AML-193 (cell line): ENCODE measurements at places on chromosomes 7 and 10.

DNA sequence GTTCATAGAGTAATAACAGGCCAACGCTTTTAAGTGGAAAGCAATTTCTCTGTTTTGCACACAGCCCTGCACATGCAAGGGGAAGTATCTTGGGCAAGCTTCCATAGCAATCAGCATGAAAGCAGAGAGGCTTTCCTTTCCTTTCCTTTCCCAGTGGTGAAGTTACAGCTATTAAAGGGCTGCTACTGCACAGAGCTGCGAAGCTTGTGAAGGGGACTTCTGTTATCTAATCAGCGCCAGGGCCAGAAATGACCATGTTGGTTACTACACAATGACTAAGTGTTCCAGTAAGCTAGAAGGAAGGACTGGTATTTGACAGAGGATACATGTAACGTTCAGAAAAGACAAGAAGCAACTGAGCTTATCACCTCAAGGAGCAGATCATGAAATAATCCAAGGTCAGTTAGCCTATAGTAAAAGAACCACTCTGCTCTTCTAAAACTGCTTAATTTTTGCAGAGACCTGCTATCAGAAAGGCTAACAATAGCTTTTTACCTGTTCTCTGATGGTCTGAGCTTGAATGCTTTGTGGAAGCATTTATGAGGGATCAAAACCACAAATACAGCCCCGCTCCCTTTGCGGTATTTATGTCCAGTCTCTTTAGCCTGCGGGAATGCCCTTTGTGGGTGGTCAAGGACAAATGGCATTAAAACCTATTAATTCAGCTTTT lies 45.9 kb downstream of the SGMS1 start:
- DNase-seq, result peak; percentile 66

DNA sequence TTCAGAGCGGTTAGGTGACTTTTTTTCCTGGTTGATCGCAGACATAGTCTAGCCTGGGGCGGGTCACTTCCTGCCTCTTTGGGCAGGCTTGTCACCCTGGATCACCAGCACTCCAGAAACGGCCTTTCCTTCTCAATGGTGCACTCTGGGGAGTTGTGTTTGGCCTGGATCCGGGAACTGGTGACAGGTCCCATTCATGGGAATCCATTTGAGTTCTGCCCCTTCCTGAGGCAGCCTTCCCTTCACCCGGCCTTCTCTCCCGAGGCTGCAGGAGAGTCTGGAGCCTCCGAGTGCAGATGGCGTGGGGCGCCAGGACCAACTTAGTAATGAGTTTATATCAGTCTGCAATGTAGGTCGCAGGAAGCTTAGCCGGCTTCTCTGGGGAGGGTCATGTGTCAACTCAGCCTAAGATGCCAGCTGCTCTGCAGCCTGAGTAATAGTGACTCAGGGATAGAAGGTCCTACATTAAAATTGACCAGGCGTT lies 54.2 kb downstream of the TACR2 start:
- no peak for DNase-seq

DNA sequence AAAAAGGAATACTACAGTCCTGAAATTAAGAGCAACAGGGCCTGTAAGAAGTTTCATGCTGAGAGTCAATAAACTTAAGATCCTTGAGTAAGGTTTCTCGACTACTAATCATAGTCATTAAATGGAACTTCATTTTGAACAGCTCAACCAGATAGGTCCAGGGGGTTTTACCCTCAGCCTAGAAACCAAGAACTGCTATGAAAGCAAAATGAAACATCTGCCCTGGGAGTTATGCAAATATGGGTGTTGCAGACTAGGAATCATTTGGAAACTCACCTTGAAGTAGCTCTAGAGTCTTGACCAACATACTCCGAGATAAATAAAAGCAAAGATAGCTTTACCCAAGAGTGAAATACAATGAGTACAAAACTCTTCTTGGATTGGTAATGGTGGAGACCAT lies 128.0 kb downstream of the HGF start:
- DNase-seq, result no peak

DNA sequence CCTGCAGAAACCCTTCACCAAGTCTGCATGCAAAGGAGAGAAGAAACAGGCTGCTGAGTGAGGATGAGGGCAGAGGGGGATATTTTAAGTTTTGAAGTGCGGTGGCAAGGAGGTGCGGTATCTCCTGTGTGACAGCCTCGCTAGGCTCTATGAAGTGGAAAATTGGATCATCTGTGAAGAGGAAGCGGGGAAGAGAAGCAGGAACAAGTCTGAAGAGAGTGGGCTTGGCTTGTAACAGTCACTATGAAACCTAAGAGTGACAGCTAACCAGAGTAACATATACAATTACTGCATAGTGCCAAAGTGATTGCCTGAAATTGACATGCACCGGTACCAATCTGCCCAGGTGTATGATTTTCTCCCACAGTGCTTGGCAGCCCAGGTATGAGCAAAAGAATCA lies 287.5 kb upstream of the KLF14 start:
- DNase-seq, result no peak

DNA sequence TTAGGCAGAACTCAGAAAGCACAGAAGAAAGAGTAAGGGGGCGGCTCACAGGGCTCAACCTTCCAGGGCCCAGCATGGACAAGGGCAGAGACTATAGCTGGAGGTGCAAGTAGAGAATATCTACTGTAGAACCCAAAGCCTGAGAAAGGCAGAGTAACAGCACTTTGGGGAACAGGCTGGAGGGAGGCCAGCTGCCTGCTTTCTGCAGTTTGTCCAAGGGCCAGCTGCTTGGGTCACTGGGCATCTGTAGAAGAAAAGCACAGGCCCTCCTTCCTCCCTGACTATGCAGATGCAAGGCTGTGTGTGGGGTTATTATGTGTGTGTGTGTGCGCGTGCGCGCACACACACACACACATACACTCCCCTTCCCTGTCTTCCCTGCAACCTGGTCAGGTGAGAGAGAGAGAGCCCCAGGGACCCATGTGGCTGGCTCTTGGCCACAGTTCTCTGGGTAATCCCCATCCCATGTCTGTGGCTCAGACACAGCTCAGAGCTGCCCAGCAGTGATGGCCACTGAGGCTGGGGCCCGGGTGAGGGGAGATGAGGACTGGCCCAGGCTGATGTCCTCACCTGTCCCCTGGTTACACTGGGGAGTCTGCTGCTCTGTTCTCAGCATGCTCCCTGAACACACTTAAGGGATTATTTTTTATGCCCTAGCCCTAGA lies 9.0 kb downstream of the ADRA2A start:
- no peak for DNase-seq

DNA sequence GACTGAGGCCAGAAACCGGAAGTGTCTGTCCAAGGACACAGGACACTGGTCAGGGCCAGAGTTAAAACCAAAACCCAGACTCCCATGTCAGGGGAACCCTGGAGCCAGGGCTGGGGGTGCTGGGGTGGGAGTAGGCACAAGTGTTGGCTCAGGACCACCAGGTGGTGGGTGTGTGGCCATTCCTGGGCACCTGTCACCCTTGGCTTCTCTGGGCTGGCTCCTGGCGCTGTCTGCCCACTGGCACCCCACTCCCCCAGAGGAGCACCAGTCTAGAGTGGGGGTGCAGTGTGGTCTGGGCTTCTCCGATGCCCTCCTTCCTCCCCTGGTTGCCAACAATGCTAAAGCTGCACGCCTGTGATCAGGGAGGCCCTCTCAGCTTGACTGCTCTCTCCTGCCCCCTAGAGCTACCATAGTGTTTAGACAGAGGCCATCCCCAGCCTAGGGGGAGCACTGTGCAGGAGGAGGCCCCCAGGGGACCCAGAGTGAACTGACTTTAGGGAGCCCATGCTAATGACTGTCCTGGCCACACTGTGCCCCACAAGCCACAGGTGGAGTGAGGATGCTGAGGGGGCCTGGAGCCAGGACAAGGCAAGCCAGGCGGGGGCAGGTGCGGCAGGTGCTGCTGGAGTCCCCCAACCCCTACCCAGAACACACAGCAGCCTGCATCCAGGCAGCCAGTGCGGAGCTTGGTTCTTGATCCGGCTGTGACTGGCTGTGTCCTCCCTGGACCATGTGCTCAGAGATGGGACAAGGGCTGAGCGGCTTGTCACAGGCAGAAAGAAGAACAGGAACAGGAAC lies 11.0 kb downstream of the RASGEF1A start:
- peak; percentile 27 for DNase-seq

- no peak for DNase-seq
Observed at GRCh38 chr7:93030605-93031225, 87.1 kb downstream of the SAMD9 start.

GRCh38 chr7:155593461-155594162 lies 47.3 kb upstream of the CNPY1 start:
- DNase-seq, result peak; percentile 89

DNA sequence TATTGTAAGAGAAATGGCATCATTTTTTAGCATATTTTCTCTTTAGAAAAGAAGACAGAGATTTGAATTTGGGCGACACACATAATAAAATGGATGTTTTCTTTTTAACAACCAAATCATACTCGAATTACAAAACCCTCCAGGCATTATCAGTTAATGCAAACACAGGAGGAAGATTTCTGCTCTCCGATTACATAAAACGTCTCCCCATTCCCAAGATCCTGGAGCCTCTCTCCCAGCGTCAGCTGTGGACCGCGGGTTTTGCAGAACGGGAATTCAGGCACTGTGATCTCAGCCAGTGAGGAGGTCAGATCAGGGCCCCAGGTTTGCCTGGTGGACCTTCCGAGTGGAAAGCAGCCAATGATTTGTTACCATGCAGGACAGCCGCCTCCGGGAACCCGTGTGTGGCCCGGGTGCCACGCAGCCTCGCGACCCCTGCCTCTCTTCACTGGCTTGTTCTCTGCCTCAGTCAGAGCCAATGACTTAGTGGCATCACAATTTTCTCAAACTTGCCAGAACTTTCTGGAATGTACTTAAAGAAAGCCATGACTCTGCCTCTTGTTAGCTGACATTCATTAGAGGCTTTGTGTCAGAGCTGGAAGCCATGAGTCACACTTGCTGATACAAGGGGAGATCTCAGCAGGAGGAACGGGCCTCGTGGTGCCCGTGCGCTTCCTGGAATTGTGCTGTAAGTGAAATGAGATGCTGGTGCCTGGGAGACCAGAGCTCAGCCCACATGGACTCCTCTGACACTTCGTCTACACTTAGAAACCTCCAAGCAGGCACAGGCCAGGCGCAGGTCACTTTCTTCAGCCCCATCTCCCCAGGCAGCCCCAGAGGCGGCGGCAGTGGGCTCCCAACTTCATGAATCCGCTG lies 246.1 kb downstream of the KLF6 start:
- no peak for DNase-seq

DNA sequence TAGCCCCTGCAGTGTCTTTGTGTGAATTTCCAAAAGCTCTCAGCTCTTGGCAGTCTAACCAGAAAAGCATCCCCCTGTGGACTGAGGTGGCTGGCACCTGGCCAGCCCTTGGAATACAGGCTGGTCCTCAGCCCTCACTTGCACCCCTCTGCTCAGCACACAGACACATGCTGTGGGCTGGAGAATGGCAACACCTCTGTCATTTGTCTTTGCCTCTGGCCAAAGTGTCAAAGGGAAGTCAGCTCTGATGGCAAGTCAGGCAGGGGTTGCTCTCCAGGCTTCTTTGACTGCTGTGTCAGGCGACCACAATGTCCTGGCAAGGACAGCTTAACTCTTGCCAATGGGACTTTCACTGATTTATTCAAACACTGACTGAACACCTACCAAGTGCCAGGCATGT lies 724.8 kb downstream of the INHBA start:
- DNase-seq, result no peak

- DNase-seq, result no peak
Observed at GRCh38 chr7:151721694-151722093, 155.2 kb downstream of the PRKAG2 start.

DNA sequence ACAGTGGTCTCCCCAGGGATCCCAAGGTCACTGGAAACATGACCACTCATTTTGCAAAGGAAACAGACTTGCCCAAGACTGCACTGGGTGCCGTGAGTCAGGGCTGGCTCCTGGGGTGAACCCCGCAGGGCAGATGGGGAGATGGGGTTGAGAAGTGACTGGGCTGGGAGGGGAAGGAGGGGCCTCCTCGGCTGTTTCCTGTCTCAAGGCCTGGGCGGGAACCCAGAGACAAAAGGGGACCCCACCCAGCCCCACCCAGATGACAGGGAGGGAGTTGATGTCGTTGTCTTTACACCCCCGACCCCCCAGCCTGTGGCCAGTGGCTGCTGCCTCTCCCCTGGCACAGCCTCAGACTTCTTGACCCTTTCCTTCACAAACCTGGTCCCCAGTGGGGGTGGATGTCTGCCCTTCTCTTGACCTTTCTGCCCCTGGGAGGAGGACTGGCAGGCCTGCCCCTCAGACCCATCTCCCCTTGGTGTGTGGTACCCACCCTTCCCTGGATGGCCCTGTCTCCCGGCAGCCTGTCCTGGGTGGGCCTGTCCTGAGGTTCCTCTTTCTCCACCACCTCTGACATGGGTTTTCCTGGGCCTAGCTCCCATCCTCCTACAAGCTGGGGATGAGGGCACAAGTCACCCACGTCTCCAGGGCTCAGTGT lies 1.4 kb downstream of the MYO1G start:
- DNase-seq, result peak; percentile 68

DNA sequence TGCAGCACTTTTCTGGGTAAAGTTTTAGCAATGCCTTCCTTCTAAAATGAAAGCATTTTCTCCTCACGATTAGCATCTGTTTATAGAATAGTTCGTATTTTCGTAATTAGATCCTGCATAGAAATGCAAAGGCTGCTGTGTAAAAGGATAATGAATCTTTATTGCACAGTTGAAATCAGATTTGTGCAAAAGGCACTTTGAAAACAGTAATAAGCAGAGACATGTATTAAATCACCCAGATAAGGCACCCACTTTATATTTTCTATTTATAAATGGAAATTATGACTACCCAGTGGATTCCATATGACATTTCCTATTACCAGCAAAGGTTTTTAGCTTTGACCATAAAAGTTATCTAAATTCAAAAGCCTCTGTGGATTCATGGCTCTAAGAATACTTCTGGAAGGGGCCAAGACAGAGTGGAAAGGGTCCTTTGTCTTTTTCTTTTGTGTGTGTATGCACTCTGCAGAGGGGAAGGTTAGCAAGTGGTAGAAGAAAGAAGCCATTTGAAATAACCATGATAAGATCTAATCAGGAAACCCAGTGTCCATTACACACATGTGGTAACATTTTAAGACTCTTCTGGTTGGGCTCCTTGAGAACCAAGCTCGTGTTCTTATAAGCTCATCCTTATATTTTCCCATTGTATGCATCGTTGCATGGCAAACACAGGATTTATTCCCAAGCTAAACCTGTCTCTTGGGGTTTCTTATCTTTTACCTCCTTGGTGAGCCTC lies 612.1 kb downstream of the AUTS2 start:
- no peak for DNase-seq

DNA sequence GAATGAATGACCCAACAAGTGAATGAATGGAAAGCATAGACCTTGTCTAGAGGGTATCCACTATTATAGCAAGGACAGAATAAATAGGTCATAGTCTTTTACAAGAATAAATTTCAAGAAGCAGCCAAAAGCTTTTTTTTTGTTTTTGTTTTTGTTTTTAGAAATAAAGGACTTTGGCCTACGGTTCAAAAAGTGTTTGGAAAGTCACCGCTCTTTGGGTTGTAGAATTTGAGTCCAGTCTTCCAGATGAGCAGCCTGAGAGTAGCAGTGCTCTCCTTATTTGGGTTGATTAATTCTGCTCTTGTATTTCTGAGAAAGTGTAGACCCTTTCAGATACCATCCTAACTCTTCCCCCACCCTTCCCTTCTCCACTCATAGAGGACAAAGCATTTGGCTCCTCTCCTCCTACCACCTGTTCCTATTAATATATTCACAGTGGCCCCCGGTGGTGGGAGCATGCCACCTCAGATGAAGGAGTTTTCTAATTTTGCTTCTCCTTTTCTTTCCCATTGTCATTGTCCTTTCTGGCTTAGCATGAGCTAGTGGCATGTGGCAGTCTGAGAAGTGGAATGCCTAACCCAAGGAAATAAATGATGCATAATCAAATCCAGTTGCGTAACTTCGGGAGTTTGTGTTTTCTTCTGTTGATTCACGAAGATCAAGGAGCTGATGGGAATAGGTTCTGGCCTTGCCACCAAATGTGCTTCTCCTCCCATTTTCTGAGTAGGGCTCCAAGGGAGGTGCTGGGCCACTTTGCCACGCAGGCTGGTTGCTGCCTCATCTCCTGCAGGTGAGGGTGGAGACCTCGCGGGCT lies 114.7 kb downstream of the CHN2 start:
- DNase-seq, result peak; percentile 19
